CD4-positive, alpha-beta T cell treated with Interferon alpha-2 for 1 hour (primary cell): ENCODE measurements at places on chromosomes 6 and 20.

- peak; percentile 89 for DNase-seq
These were observed 148.9 kb downstream of the SCML4 start for GRCh38 chr6:107674995-107675738.

GRCh38 chr20:44959082-44959637, 1.0 kb downstream of the TOMM34 start:
- DNase-seq: no peak

- DNase-seq: no peak
These were observed 486 bp downstream of the FKBP1A start for GRCh38 chr20:1392443-1392692.

GRCh38 chr6:170552765-170553533, at the start of gene PSMB1:
TSS of gene PSMB1 (minus strand) at chr6:170553307. CDS start at chr6:170553242, 65 bp downstream.
- peak; percentile 86 for DNase-seq

GRCh38 chr20:57809149-57809548, 99.3 kb upstream of the PMEPA1 start:
- no peak for DNase-seq

DNA sequence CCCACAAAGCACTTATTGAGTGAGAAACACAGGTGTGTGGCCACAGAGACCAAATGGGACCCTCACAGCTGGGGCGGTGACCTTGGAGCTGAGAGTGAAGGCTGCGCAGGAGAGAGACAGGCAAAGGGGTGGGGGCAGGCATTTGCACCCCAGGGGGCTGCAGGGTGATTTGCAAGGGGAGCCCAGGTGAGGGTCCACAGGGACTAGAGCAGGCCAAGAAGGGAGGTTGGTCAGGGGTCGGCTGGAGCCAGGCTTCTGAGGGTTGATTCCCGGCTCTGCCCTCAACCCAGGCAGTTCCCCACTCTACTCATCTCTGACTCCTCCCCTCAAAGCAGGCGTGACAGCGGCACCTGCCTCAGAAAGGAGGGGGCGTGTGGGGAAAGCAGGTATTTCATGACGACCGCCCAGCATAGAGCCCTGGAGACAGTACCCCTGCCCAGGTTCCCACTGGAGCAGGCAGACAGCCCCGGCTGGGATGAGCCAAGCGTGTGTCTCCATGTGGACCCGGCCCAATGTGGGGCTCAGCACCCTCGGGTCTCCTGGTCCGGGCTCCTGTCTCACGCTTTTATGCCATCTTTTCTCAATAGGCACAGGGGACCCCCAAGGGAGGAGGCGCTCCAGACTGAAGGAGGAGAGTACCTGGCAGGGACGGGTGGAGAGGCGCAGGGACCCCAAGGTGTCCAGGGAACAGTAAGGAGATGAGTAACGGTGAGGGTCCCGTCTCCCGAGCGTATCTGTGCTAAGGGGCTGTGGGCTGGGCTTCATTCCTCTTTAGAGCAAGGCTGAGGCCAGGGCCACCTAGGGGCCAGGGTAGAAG, 3.1 kb upstream of the MRGBP start:
- no peak for DNase-seq

- no peak for DNase-seq
These were observed 27.3 kb downstream of the SLC2A4RG start for GRCh38 chr20:63766695-63767426.

DNA sequence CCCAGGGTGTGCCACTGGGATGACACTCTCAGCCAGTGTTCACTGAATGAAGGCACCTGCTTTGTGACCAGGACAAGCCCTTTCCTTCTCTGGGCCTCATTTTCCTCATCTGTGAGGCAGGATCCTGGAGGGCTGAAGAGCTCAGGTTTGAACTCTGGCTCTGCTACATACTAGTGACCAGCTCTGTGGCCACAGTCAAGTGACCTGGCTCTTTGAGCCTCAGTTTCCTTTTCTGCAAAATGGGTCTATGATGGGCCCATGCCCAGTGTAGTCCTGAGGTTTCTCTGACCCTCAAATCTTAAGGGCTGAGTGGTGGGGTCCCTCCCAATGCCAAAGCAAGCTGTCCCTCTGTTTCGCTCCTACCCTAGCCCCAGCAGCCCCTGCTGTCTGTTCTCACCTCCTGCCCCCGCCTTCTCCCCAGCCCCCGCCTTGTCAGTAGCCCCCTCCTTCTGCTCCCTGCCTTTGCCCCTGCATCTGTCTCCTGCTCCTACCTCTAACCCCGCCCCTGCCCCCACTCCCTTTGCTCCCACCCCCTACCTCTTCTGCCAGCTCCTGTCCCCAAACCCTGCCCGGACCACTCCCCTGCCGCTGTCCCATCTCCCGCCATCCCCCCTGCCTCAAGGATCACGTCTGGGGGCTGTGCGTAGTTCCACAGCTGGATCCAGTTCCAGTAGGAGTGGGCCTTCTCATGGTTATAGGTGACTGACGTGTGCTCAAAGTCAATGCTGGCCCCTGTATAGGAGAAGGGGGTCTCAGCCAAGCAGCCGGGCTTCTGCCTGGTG, 17.0 kb downstream of the SUN5 start:
- DNase-seq: no peak

GRCh38 chr6:116385459-116385802, 14.7 kb downstream of the DSE start:
- DNase-seq: peak; percentile 47

GRCh38 chr6:21431526-21431925, 162.0 kb upstream of the SOX4 start:
- no peak for DNase-seq

DNA sequence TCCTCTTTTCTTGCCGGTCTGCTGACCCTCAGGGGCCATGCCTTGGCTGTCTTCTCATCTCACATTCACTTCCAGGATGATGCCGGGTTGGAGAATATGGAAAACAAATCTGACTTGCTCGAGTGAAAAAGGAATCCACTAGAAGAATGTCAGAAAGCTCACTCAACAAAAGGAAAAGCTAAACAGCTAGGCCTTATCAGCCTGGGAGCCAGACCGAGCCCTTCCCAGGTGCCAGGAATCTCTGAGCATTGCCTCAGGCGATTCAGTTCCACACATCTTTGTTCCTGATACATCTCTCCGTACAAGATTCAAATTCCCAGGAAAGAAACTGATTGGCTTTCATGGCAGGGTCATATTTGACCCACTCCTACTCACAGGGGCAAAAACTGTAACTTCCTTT, 9.2 kb upstream of the OSER1 start:
- DNase-seq: no peak

DNA sequence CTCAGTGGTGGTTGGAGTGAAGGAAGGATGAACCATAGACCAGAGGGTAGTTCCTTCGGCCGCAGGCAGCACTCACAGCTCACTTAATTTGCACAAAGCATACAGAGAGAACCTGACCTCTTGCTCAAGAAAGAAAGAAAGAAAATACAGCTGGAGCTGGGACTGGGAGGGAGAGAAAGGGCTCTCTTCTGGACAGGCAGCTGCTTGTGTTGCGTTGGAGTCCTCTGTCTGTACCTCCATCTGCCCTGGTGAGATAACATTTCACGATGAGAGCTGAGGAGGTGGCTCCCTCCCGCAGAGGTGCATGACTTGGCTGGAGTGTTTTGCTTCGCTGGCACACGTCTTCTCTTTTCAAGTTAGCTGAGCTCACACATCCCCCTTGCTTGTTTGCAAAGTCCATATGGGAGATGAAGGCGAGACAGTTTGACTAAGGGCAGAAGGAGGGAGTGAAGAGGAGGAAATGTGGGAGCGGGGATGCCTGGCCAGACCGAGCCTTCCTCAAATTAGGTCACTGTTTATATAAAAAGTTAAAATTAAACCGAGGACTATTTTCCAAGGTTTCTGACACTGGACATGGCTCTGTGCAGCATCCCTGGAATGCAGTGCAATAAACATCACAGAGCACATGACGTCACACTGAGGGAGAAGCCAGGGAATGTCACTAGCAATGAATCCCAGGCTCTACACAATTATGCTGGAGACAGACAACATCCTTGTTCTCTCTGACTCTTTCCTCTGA, 359.4 kb downstream of the CD83 start:
- DNase-seq: no peak

- DNase-seq: no peak
These were observed 13.7 kb downstream of the UQCC2 start for GRCh38 chr6:33697845-33698244.

GRCh38 chr20:51961964-51962761, 159.8 kb upstream of the SALL4 start:
- DNase-seq: no peak

- no peak for DNase-seq
These were observed 5.1 kb downstream of the RPL10A start for GRCh38 chr6:35473075-35473849.

GRCh38 chr20:8305449-8305978, 173.4 kb downstream of the PLCB1 start:
- peak; percentile 82 for DNase-seq

- no peak for DNase-seq
These were observed 214.3 kb upstream of the PLCB4 start for GRCh38 chr20:8854571-8854970.

GRCh38 chr6:5054245-5054873, 30.8 kb upstream of the PPP1R3G start:
- DNase-seq: no peak

GRCh38 chr20:3748073-3748472, 15.6 kb downstream of the HSPA12B start:
- no peak for DNase-seq

- peak; percentile 88 for DNase-seq
These were observed 64.5 kb downstream of the AKAP7 start for GRCh38 chr6:131199568-131200272.

GRCh38 chr20:48447456-48447855, 380.3 kb downstream of the PREX1 start:
- DNase-seq: no peak

DNA sequence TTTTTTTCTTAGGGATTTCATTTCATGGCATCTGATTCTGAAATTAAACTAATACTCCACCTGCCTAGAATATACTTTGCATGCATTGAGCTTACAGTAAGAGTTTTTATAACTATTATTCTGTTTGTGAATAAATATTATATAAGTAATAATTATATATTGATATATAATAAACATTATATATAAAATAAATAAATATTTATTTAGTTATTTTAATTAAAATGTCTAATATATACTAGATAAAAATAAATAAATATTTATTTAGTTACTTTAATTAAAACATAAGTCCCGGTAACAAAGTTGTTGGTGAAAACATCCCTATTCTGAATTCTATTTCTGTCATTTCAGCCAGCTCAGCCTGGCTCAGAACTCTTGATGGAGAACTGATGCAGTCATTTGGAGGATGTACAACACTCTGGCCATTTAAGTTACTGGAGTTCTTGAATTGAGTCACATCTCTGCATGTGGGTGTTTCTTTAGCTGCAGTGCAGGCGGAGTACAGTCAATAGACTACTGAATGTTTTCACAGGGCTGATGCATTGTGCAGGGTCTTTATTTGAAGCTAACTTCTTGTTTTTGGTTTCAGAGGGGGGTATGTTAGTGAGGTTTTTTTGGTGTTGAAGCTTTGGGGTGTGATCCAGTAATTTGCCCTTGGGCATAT, 508.9 kb upstream of the ADGRB3 start:
- no peak for DNase-seq

GRCh38 chr20:54040531-54040930, 29.9 kb downstream of the BCAS1 start:
- no peak for DNase-seq

- DNase-seq: no peak
These were observed 15.7 kb upstream of the TGM2 start for GRCh38 chr20:38180781-38181180.

GRCh38 chr6:11160199-11160598, 48.7 kb upstream of the ERVFRD-1 start:
- no peak for DNase-seq

- no peak for DNase-seq
These were observed 102.0 kb upstream of the TNFAIP3 start for GRCh38 chr6:137765059-137765458.

- DNase-seq: no peak
These were observed 370.1 kb downstream of the BTBD9 start for GRCh38 chr6:38269461-38270172.

DNA sequence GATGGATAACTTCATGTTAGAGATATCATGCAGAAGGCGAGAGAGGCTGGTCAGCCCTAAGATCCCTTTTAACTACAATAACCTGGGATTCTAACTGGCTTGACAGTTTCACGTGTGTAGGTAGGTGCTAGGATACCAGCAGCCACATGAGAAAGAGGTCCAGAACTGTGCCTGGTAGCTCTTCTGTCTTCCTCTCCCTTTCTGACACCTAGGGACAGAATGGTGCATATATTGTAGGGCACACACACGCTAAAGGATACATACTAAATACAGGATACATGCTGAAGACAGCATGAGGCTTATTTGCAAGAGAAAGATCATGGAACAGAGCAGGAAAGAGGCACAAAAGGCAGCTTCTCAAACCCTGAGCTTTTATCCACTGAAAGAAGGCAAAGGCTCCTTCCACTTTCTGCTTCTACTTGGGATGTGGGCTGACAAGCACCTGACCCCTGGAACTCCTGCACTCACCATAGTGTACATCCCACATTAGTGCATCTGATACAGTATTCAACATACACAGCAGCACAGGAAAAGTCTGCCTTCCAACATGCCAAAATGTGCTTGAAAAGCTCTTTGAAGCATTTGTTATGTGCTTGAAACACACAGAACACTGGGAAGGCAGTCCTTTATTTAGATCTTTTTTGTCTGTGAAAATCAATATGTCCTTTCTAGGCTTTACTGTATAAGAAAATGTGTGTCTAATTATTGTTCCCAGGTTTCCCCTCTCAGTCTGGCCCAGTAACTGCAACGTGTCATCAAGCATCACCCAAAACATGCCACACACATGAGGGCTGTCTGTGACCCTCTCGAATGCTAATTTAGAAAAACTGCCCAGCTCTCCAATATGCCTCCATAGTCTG, 3.2 kb downstream of the SLC22A23 start:
- no peak for DNase-seq

DNA sequence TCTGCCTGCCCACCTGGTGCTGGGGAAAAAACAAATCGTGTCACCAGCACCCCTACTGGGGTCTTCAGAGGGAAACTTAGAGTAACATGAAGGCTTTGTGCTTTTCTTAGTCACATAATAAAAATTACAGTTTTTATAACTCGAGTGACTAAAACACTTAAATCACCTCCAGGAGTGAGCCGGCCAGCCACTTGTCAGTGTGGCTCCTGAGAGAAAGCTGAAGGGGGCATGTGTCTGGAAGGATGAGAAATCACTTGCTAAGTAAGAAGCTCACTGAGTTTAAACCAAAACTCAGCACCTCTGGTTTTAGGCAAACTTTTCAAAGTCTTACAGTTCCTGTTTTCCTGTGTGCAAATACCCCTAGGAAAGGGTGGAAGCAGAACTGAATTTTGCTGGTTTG, 372.2 kb downstream of the CDH26 start:
- DNase-seq: no peak

DNA sequence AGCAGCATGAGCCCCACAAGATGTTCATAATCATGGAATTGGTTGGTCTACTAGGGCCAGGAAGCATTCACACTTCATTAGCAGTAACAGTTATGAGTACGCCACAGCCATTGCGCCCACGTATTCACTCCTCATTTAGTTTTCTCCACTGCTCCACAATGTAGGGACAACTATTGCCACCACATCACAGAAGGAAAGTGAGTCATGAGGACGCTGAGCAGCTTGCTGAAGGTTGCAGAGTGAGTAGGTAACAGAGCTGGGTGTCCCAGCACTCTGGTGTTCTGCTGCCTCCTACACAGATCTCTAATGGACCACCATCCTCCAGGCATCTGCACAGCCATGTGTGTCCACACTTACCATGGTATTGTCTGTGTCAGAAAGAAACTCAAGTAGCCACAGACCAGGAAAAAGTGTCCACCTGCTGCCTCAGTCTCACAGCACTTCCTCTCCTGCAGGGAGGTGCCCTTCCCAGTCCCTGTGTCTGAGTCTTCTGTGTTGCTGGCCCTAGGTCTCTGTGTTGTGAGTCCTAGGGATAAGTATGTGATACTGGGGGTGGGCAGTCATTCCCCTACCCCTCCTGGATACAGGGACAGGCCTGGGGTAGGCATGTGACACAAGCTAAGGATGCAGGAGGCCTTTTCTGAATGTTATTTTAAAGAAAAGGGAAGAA, 103.9 kb downstream of the TTLL2 start:
- DNase-seq: no peak
